Activated T-helper 1 cell treated with Interleukin-2 at 50 U/mL for 16 hours (primary cell): ENCODE measurements at places on chromosomes 1 and 21.

GRCh38 chr21:18161841-18162240, 82.8 kb upstream of the CHODL start:
- no peak for DNase-seq

DNA sequence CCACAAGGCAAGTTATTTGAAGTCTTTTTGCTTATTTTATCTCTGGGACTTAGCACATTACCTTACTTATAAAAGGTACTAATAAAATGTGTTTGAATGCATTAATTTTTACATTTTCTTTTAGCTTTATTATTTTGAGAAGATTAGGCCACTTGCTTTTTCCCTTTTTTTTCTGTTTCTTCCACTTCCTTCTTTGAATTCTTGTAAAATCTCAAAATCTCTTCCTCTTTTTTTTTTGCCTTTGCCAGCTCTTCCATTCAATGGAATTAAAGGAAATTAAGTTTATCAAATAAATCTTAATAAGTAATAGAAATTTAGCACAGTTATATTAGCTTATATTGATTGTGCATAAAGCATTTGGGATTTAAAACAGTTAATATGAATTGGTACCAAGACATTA, 260.9 kb downstream of the SRGAP2C start:
- no peak for DNase-seq

DNA sequence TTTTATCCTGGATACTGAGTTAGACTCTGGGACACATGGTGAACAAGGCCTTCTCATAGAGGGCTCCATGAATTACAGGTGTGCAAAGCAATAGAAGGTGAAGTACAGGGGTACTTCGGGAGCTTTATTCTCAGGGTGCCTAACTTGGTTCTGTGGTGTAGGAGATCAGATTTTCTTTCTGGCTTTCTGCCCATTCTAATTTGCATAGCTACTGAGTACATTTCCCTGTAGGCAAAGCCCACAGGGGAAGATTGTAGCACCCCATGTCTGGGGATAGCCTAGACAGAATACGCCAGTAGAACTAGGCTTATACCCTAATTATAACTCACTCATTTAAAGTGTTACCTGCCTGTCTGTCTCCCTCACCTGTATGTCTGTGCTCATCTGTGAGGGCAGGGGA, 49.7 kb downstream of the PGM1 start:
- no peak for DNase-seq

DNA sequence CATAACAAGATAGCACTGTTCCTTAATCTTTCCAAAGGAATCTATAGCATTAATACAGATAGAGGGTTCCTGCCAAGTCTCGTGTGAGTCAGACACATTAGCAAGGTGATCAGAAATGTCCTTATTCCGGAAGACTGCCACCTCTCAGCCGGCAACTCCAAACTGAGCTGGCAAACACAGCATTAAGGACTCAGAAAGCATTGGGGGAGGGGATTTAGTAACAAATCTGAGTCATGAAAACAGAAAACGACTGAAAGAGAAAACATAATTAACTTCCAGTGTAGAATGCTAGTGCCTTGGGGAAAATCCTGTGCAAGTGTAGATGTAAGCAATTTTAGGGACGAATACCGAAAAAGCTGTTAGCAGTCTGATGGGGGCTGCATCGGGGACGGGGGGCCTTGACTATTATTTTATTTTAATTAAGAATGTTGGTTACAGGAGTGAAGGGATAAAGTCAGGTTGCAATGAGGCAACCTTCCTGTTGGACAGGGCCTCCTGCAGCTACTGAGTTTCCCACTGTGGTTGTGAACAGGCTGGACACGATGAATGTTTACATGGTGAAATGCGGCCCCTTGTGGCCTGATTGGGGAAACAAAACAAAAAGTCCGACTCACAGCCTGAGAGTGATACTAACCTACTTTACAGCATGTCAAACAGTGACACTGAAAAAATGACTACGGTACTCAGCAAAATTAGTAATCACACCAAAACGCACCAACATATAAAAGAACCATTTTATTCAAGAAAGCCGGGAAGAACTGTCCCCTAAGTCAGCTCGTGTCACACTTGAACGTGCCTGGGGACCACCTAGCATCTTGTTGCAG, 20.7 kb downstream of the MIS18A start:
- no peak for DNase-seq

- no peak for DNase-seq
Measured at GRCh38 chr1:1758692-1759455, 19.4 kb downstream of the NADK start.

- no peak for DNase-seq
Measured at GRCh38 chr1:145891143-145891542, 5.5 kb upstream of the ANKRD35 start.

GRCh38 chr1:17363771-17364170, 8.2 kb upstream of the PADI6 start:
- no peak for DNase-seq

GRCh38 chr1:33609739-33610138, 137.3 kb downstream of the ZSCAN20 start:
- no peak for DNase-seq

DNA sequence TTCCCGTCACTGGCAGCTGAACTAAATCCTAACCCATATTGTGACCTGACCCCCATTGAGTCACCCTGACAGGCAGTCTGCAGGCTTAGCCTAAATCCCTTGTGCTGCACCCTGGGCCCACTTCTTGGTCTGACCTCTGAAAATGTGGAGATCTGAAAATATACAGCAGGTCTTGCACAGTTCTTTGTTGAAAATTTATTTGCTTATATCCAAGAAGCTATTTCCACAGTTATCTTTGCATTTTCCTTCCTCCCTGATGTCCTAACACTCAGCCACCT, 87.1 kb downstream of the BCAR3 start:
- DNase-seq: no peak

DNA sequence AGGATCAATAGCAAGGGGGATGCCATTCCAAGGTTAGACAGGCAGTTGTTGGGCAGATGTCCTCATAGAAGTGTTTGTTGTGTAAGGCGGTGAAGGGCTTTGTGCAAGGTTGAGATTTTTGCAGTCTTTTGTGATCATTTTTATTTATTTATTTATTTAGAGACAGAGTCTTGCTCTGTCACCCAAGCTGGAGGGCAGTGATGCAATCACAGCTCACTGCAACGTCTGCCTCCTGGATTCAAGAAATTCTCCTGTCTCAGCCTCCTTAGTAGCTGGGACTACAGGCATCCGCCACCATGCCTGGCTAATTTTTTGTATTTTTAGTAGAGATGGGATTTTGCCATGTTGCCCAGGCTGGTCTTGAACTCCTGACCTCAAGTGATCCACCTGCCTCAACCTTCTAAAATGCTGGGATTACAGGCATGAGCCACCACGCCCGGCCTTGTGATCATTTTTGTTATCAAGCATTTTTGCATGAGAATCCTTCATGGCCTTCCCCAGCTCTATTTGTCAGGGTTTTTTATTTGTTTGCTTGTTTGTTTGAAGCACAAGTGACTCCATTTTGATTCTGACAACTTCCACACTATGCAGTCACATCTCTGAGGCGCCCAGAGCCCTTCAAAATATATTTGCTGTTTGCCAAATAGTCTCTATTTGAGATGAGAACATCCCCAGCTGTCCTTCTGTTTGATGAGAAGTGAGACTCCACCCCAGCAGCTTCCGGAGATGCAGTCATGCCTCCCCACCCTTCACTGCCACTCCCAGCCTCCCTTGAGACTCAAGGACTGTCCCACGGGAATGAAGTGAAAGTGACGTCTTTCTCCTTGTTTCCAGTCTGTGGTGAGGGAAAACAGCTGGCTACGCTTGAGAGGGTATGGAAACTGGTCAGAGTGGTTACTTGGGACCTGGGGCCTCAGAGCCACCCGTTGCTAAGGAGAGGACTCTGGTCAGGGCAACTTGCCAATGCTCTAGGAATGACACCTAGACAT, 38.0 kb downstream of the TMEM50B start:
- no peak for DNase-seq

- DNase-seq: peak; percentile 19
Measured at GRCh38 chr1:199243423-199244061, 604.7 kb downstream of the PTPRC start.

DNA sequence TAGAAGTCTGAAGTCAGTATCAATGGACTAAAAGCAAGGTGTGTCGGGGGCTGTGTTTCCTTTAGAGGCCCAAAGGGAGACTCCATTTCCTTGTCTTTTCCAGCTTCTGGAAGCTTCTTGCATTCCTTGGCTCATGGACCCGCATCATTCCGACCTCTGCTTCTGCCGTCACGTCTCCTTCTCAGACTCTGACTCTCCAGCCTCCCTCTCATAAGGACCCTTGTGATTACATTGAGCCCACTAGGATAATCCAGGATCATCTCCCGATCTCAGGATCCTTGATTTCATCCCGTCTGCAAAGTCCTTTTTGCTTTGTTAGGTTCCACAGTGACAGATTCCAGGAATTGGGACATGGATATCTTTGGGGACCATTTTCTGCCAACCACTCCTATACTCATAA, 265.8 kb upstream of the CSF3R start:
- no peak for DNase-seq

DNA sequence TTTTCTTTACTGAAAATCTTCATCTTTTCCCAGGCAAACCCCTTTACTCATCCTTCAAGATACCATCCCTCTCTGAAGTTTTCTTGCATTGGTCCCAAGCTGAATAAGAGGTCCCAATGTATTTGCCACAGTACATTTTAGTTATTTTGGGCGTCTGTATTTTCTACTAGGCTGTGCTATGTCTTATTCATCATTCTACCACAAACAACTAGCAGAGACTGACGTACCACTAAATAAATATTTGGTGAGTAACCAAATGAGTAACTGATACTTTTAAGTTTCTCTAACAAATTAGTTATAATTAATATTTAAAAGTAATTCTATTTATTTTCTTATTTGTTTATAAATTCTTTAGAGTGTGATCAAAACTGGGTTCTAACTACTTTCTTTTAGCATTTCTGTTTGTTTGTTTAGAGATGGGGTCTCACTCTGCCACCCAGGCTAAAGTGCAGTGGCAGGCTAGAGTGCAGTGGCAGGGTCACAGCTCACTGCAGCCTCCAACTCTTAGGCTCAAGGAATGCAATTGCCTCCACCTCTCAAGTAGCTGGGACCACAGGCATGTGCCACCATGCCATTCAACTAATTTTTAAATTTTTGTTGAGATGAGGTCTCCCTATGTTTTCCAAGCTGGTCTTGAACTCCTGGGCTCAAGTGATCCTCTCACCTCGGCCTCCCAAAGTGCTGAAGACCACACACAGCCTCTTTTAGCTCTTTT, 33.1 kb downstream of the NDC1 start:
- DNase-seq: no peak

DNA sequence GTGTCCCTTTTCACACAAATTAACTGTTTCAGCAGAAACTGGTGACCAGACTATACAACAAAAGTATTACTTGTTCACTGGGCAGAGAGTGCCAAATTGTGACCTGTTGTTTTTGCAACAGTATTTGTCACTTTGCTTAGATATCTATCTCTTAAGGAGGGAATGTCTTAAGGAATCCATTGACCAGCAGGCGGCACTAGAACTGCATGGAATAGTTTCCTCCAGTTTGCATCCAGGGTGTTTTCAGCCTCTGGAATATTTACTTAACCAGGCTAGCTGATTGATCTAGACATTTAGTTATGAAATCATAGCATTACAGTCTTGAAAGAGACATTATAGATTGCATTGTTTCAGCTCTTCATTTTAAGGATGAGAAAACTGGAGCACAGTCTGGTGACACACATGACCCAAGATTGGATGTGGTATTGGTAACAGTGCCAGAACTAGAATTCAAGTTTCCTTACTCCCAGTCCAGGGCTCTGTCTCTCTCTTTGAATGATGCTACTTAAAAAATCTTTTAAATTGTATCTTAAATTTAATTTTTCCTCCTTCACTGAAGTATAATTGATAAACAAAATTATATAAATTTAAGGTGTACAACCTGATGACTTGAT, 16.9 kb downstream of the RPTN start:
- DNase-seq: no peak

DNA sequence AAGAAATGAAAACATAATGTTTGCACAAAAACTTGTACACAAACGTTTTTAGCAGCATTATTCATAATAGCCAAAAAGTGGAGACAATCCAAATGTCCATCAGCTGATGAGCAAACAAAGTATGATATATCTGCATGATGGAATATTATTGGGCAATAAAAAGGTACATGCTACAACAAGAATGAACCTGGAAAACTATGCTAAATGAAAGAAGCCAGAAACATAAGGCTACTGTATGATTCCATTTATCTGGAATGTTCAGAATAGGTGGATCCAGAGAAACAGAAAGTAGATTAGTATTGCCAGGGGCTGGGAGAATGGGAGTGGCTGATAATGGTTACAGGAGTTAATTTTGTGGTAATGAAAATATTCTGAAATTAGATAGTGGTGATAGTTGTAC, 19.0 kb downstream of the FBXO28 start:
- DNase-seq: no peak

DNA sequence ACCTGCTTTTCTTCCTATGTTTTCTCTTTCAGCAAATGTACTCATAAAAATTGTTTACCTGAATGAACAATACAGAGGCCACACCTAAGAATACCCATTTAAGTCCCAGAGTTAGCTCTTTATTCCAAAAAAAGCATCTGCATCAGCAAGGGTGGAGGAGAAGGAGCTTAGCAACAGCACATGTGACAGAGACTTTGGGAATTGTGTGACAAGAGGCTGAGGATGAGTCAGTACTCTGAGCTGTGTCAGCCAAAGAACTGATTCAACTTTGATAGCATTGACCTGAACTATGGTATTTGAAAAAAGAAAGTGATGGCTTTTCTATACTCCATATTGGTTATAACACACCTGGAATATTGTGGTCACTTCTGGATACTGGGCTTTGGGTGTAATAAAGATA, 162.7 kb downstream of the ZNF648 start:
- no peak for DNase-seq

- DNase-seq: no peak
Measured at GRCh38 chr1:180507795-180508724, 5.7 kb upstream of the ACBD6 start.

- no peak for DNase-seq
Measured at GRCh38 chr21:33914188-33914587, 1.4 kb downstream of the ATP5PO start.

DNA sequence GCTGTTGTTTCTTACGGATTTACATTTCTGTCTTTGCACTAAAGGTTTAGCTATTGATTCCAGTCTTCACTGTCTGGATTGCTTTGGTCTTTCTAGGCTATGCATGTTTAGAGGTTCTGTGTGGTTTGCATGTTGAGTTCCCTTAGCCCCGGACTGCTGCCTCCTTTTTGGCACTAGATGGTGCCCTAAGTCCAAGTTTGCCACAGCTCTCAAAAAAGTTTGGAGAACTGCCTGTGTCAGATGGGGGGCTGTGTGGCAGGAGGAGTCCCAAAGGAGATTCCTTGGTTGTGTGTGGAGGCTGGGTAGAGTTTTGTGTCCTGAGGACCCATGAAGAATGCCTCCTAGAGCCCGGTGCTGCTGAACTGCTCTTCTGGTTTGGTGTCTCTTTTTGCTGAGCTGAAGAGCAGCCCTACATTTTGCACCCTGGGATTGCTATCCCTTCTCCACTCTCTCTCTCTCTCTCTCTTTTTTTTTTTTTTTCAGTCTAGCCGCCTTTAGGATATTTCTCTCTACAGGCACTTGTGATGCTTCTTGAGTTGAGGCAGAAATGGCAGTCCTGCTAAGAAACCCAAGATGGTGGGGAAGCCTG, 74.4 kb downstream of the PTGS2 start:
- no peak for DNase-seq

- DNase-seq: no peak
Measured at GRCh38 chr1:221583465-221583864, 158.4 kb downstream of the DUSP10 start.
